Progenitor cell of endocrine pancreas (in vitro differentiated cells): ENCODE measurements at places on chromosomes 1 and 21.

GRCh38 chr1:234698686-234699085, 88.7 kb upstream of the IRF2BP2 start:
- DNase-seq = no peak

- no peak for DNase-seq
Measured at GRCh38 chr1:27360159-27361043, 6.4 kb downstream of the MAP3K6 start.

DNA sequence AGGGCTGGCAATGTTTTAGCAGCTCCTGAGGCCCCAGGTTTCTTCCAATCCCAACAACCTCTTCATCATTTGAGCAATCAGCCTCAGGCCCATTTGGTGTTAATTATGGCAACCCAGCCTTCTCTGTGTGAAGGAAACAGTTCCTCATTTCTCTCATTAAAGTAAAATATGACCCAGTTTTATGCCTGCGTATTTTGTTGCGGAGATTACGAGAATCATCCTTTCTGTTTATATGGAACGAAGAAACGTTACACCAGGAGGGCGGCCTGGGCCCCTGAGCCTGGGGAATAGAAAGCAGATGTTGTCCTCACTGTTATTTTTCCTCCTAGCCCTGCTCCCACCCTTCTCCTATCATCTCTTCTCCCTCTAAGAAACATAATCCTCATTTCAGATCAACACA, 332.2 kb upstream of the USP24 start:
- no peak for DNase-seq

GRCh38 chr1:167880580-167881021, 33.3 kb downstream of the ADCY10 start:
- DNase-seq = no peak

DNA sequence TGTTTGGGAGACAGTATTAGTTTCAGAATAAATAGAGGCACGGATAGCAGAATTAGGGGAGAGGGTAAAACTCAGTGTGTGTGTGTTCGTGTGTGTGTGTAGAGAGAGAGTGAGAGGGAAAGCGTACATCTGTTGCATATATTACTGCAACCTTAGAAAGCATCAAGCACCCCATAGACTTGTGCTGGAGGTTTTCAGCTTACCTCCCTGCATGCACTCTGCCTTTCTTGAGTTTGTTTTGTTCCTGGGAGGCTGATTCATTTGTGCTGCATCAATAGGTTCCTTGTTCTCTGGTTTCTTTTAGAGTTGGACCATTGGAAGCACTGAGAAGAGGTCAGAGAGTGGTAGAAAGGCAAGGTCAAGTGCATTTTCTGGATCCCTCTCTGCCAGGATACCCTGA, 104.4 kb upstream of the KCNK1 start:
- DNase-seq = no peak

DNA sequence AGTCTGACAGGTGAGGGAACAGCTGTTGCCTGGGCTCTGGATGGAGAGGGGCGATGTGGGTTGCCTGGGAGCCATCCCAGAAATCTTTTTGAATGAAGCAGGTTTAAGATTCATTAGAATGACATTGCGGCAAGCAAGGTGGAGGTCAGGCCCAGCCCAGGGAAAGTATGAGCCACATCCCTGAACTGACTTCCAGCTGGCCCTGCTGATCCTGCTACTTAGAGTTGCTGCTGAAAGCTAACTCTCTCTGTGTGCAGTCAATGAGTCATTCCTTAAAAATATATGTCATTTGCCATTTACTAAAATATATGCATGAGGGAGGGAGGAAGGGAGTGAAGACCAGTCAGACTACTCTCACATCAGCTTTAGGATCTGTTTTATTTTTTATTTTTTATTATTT, 54.3 kb upstream of the RAB3GAP2 start:
- DNase-seq = no peak

DNA sequence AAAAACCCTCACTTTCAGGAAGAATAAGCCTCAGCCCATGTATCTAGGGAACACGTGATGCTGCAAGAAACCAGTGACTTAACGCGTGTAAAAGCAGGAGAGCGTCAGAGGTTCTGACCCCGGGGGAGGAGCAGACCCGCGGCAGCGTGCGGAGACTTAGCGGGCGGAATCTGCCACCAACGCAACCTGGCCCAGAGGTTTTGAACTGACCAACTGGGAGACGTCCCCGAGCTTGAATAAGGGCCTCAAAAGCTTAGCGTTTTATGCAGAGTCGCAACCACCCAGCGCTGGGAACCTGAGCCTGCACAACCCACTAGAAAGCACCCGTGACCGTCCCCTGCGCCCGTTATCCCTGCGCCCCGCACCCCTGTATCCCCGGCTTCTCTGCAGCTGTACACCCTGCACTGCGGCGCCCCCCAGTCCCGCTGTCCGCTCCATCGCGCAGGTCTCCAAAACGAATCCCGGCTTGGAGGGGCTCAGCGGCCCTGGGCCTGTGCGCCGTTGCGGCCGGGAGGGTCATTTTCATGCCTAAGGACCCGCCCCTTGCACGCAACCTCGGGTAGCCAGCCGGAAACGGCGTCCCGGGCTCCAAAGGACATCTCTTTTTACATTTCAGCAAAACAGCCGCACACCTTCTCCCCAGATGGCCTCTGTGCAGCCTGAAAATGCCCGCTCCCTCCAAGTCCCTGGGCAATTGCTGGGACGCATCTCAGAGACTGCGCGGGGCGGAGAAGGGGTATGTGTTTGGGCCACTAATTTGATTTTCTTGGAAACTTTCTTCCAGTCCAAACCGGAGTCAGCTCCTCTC, 29.4 kb upstream of the TRIM17 start:
- DNase-seq = peak; percentile 17

DNA sequence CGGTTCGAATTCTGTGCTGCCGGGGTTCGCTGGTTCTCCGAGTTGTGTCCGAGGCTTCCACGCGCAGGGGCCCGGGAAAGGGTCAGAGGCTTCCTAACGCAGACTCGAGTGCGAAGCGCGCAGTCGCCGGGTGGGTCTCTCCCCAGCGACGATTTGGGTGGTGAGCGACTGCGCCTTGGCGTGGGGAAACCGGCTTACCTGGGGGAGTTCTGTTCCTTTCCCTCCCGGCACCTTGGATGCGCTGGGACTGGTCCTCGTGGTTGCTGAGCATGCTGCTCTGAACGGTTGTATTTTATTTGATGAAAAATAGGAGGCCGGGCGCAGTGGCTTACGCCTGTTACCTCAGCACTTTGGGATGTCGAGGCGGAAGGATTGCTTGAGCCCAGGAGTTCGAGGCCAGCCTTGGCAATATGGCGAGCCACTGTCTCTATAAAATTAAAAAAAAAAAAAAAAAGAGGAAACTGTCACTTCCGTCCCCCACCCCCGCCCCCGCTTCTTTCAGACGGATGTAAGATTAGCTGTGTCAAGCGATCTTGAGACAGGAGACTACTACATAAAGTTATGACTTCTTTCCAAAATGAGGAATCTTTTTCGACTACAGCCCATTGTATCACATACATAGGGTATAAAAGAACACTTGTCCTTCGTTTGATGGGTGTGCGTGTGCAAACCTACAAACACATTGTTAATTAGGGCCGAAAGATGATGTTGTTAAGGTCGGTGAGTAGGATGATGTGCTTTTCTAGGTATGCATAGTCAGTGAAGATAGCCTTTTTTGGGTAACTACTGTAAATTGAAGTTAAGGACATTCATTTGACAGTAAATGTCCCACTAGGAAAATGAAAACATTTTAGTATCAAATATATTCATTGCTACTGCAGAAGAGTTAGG, at the start of gene CCDC18:
Gene CCDC18, plus strand, starts transcription at position 2 of the 891 bp plus-strand sequence. CDS start 2,638 bp downstream, outside the sequence.
- DNase-seq = no peak

- no peak for DNase-seq
Measured at GRCh38 chr1:6300342-6301048, 39.6 kb upstream of the GPR153 start.
